ENCODE measurements at places on chromosomes 7 and 10.

- no peak for DNase-seq
Observed at GRCh38 chr10:96656198-96656577, 64.1 kb downstream of the PIK3AP1 start.

DNA sequence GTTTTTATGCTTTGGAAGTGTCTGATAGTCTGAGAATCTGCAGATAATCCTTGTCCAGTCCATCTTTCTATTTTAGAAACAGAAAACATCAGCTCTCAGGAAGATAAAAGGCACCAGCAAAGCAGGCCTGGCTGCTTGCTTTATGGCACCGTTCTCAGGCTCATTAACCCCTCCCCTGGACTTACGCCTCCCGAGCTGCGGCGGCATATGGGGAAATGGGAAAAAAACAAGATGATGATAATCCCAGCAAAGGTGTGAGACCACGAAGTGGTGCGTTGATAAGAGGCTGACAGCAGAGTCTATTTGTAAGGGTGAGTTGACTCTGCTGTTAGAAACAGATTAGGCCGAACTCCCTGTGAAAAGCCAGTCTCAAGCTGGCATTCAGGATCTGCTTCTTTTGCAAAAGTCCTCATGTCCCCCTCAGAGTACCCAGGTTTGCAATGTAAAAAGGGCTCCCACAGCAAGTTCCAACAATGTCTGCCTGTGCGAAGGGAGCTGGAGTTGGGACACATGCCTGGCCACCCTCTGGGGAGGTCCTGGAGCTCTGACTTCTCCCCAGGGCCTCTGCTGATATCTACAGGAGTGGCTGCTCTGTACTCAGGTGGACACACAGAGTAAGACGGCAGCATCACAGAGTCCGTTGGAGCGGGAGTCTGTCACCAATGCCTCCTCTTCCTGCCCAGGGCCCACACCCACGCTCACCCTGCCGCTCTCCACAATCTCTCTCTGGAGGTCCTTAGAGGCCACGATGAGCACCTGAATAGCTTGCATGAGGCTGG is 54.3 kb downstream of the SPDYE5 start:
- no peak for DNase-seq

- no peak for DNase-seq
Observed at GRCh38 chr10:348456-348855, 213.2 kb downstream of the ZMYND11 start.

DNA sequence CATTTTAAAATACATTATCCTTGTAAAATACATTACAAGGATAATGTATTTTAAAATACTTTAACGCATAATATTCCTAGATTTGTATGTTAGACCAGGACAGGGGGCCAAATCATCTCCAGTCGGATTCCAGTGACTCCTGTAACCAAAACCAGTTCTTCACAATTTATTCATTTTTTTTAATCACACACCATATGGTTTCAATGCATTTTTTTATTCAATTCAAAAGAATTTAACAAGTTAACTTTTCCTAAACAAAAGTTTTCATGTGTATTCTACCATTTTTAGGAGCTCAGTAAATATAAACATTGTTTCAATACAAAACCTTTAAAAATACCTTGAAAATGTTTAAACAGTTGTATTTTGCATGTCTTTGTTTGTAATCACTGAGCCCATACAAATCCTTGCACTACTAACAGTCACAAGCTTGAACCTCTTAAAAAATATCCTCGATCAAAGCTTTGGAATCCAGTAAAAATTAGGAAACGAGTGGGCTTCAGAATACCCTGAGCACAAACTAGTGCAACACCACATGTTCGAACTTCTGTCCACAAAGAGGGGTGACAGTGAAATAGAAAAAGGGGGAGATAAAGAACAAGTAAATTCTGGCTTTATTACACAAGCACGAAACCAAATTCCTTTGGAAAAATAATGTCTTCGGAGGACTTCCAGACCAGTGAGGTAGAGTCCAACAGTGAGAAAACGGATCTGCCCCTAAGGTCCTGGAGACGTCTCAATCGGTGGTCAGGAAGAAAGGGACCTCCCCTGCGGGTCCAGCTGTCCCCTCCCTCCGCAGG is 1.6 kb downstream of the CCDC71L start:
- no peak for DNase-seq
